ENCODE measurements at places on chromosomes 12 and 14.

DNA sequence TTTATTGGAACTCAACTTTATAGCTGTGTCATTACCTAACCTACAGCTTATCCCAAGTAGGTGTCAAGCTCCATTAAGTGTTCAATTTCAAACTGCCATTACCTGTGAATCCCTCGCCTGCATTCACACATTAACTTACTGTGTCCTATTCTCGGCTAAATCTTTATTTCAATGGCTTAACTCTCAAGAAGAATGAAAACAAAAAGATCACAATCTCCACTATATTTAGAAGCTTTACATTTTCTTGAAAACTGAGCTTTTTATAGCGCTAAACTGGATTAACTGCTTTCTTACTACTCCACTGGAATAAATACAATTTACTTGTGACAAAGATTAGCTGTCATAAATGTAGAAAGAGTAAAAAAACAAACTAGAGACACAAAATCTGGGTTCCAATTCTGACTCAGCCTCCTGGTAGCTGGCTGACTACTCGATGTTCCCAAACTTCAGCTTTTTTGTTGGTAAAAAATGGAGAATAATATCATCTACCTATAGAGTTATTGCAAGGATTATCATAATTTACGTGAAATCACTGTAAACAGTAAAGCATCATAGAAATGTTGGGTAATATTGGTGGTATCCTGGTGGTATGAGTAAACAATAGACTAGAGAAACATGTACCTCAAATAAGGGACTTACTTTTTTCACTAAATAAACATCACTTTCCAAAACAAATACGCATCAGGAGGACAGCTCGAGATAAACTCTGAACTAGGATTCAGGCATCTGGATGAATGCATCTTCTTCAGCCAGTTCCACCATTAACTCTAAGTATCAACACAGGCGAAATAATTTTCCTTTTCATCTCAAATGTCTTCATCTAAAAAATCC, 1.7 kb downstream of the RALGAPA1 start:
- DNase-seq: no peak

DNA sequence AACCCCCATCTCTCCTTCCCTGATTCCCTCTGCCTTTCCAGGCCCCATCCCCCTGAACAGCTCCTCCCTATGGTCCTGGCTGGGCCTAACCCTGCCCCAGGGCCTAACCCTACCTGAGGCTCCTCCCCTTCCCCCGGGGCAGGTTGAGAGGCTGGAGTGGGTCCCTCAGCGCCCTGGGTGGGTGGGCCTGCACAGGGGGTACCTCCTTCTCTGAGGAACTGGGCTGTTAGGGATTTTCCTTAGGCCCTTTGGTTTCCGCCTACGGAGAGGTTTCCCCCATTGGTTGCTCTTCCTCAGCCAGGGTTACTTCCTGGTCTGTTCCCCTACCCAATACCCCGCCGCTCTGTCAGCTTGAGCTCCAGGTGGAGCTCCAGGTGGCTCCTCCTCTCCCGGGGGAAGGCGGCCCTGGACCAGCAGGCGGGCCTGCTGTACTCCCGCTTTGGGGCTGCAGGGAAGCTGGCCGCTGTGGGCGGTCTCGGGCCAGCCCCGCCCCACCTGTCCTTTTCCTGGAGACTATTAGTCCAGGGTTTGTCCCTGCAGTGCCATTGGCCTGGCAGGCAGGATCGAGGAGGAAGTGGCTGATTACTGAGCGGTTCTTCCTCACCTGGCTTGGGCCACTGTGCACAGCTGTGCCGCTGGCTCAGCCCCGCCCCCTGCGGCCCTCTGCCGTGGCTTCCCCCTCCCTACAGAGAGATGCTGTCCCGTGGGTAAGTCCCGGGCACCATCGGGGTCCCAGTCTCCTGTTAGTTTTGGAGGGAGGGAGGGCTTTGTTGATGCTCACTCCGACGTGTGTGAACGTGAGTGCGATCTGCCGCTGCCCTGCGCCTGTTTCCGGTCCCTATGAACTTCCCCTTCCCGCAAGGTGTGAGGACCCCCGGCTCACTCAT, 2.5 kb downstream of the C12orf57 start:
- peak; percentile 86 for DNase-seq

DNA sequence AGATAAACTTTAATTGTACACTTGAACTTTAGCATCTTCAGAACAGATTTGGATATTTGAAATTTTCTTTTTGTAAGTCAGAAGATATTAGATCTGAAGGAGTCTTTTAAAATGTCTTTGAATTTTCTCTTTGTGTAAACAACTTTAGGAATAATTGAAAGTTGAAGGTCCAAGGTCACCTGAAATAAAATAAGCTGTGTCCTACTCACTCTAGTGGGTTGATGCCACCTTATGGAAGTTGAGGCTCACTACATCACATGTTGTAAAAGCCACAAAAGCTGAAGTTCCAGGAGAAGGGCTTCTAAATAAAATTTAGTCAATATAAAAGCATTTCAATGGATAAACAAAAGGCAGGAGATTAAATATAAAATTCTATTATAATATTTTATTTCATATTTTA, 122.0 kb upstream of the ATXN7L3B start:
- no peak for DNase-seq

DNA sequence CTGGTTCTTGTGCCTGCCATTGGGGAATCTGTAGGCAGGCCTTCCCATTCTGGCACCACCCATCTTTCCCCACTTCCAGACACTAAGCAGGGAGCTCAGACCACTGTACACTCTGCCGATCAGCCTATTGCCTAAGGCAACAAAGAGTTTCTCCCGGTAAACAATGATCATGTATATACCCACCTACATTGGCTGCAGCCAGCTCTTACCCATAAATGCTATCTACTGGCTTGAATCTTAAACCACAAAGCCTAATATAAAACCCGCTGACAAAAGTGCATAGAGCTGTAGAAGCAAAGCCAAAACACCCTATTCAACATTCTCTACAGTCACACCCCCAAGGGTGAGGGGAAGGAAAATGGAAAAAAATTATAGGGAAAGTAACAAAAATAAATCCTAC, 20.8 kb upstream of the GLIPR1 start:
- DNase-seq: no peak

GRCh38 chr12:26822026-26822425, 11.0 kb downstream of the ITPR2 start:
- no peak for DNase-seq

DNA sequence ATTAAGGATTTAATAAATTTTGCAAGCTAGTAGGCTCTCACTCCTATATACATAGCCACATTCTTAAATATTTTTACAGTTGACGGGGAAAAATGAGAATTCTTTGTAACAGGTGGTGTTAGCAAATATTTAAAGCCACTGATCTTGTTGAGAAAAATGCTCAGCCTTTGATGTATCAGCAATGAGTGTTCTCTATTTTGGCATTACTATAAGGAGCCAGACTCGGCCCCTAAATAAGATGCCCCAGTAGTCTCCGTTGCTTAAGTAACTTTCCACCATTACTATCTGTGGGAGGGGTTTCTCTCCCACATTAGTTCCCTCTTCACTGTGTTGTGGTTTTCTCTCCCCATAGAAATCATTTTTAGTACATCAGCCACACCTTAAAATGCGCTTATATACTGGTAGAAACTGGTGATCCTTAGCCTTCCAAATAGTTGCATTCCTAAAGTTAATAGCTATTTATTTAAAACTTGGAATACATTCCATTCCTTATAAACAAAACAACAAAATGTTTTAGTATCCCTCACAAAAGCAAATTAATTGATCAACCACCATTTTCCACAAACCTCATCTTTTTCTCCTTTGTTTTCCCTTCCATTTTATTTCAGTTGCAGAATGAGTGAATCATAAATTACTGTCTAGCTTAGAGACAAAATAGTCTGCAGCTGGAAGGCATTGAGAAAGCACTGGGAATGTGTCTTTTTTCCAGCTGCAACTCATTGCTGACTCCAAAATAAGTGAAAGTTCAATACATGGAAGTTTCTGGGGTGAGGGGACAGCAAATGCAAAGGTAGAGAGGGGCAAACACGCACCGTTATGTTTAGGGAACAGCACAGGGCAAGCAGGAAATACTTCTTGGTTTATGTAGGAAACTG, 84.7 kb upstream of the FERMT2 start:
- DNase-seq: no peak

DNA sequence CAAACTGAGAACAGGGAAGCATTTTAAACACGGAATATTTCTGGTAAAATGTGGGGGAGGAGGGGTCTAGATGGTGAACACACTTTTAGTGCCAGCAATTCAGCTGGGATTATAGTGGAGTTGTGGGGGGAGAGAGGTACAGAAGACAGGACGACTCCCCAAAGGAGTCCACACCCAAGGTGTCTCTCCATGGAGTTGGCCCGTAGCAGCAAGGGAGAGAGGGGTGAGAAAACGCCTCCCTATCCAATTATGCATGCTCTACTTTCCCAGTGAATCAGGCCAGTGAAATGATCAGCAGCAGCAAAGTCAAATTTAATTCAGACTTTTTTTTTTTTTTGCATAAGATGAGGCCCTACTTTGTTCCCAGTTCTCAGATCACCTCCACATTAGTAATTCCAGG, 38.6 kb downstream of the BTG1 start:
- no peak for DNase-seq

DNA sequence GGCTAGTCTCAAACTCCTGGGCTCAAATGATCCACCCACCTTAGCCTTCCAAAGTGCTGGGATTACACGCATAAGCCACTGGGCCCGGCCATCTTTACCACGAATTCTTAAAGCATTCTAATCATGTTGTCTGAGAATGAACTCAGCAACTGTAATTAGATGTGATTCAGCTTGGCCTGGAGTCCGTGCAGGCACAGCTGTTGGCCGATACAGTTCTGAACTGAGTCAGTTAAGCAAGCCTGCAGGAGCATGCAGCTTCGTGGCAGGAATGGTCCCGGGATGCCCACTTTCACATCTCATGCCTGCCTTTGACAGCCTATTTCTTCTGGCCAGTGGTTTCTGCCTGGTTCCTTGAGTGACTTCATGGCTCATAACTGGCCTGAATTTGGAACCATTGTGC, 194.1 kb downstream of the ANO6 start:
- no peak for DNase-seq

DNA sequence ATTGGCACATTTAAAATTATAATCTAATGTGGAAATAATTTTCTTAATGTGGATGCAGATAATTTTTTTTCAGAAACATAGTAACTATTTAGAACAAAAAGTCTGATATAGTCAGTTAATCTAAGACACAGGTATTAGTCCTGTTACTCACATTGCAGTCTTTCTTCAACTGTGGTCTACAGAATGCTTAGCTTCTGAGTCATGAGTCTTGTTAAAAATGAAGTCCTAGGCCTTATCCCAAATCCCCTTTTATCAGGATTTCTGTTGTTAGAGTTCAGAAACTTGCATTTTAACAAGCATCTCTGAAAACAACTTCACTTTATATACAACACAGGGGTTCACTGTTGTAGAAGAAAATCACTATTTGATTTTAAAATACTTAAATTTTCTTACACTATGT, 112.2 kb downstream of the SLC16A7 start:
- DNase-seq: no peak
